ENCODE measurements at places on chromosomes 2 and 18.

GRCh38 chr2:8132879-8133278 is 549.0 kb upstream of the ID2 start:
- no peak for DNase-seq

DNA sequence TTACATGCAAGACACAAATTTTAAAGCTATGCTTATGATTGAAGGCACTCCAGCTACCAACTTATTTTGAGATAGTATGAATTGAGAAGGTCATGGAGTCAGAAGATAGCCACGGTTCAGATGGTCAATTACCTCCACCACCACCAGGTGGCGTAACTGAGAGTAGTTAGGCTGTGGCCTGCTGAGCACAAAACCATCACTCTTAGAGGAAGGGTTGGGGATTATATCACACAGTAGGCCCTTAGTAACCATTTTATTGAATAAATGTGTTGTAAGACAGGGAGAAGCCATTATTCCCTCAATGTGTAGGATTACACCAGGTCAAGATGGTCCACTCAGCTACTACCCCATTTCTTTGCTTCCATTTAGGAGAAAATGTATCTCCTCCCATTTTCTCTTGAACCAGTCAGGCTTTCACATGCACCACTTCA is 18.8 kb downstream of the KLHL41 start:
- DNase-seq, result peak; percentile 76

GRCh38 chr2:113698892-113699447 is 57.5 kb downstream of the SLC35F5 start:
- no peak for DNase-seq

- DNase-seq, result no peak
Observed at GRCh38 chr2:157349949-157350515, 24.4 kb upstream of the ERMN start.

GRCh38 chr2:239772721-239773120 is 252.4 kb downstream of the NDUFA10 start:
- no peak for DNase-seq

GRCh38 chr18:39296293-39296888 is 1730.8 kb upstream of the CELF4 start:
- no peak for DNase-seq

- DNase-seq, result no peak
Observed at GRCh38 chr2:219483451-219484342, 15.0 kb upstream of the GMPPA start.

GRCh38 chr2:60555066-60555782 is 1.8 kb upstream of the BCL11A start:
- DNase-seq, result peak; percentile 54

All from activated CD8-positive, alpha-beta memory T cell treated with anti-CD3 and anti-CD28 coated beads, Interleukin-2, amount 50 U/mL, for 4 hours (primary cell).